ENCODE measurements at places on chromosomes 2 and 18. TPM values are rescaled to one million over a fixed set of nuclear protein-coding genes. Genes with fewer than 3 reads are reported as not detected.

DNA sequence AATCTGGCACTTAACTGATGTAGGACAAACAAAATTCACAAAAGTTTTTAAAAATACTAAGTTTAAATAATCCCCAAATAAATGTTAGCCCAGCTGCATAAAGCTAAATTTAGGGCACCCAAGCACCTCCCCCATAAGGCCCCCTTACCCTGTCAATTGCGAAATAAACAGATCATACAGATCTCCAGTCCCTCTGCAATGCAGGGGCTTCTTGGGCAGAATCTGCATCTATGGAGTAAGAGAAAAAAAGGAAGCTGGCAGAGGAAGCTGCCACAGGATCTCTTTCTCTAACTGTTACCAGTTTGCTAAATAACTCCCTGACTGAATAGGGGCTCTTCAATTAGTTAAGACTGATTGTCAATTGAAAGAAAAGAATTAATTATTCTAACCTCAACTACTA is 117.7 kb downstream of the MEMO1 start:
- no peak for DNase-seq

GRCh38 chr2:72824224-72824842 is 1.5 kb downstream of the EXOC6B start:
- DNase-seq = peak; percentile 91

GRCh38 chr18:4641771-4642368 is 186.8 kb upstream of the DLGAP1 start:
- no peak for DNase-seq

- no peak for DNase-seq
Observed at GRCh38 chr2:40129725-40130124, 322.2 kb downstream of the SLC8A1 start.

The TTN gene
- total RNA-seq = under 0.01 TPM

DNA sequence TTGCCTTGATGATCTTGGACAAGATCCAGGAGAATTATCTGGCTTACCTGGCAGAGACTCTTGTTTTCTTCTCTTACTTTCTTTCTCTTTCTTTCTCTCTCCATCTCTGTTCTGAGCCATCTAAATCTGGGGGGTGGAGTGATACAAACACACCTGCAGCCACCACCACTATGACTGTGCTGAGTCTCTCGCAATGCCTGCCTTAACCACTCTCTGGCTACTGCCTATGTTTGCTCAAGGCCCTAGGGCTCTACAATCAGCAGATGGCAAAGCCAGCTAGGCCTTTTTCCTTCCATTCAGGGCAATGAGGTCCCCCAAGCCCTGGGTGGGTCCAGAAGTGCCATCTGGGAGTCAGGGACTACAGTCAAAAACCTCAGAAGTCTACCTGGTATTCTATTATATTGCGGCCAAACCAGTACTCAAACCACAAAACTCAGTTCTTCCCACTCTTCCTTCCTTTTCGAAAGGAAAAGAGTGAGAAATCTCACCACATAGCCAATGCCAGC is 978.9 kb upstream of the NXPH2 start:
- no peak for DNase-seq

GRCh38 chr18:62037989-62038778 is 145.4 kb upstream of the RNF152 start:
- DNase-seq = no peak

The RTP5 gene
- total RNA-seq = not detected

The BIRC6 gene
- total RNA-seq = 119 TPM

GRCh38 chr2:70771446-70771845 is 3.4 kb upstream of the ADD2 start:
- DNase-seq = no peak

The MYO3B gene
- under 0.01 TPM for total RNA-seq

- DNase-seq = no peak
Observed at GRCh38 chr2:206962966-206963365, 23.6 kb downstream of the CPO start.

The IL1R2 gene
- total RNA-seq = not detected

The CNDP1 gene
- total RNA-seq = not detected

GRCh38 chr2:80496775-80497174 is 192.2 kb upstream of the LRRTM1 start:
- peak; percentile 86 for DNase-seq

Measured in bronchial epithelial cell (primary cell).